ENCODE measurements at places on chromosomes 13 and 19.

- H3K27ac ChIP-seq = no peak overlapping the region
- no peaks in the 10 kb centered on the region for H3K27me3 ChIP-seq
- H3K36me3 ChIP-seq = peaks cover 9% of the 10 kb centered on the region
- H3K4me1 ChIP-seq = no peaks in the 10 kb centered on the region
- no peak for DNase-seq
These were observed 95.0 kb downstream of the CDK8 start for GRCh38 chr13:26348966-26349365.

DNA sequence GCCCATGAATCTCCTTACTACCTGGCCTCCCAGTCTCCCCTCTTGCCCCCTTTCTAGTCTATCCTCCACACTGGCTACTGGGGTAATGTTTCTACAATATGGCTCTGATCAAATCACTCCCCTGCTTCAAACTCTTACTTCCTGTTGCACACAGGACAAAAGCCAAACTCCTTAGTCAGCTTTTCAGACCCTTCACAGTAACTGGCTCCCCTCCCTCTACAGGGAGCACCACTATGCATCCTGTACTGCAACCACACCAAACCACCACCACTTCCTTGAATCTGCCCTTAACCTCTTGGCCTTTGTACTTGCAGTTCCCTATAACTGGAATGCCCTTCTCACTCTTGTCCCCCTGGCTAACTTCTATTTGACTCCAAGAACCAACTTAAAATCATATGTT is 32.2 kb downstream of the DEDD2 start:
- no peaks in the 10 kb centered on the region for H3K27me3 ChIP-seq
- no peak overlapping the region for H3K4me3 ChIP-seq
- no peak for DNase-seq
- H3K36me3 ChIP-seq = no peaks in the 10 kb centered on the region

DNA sequence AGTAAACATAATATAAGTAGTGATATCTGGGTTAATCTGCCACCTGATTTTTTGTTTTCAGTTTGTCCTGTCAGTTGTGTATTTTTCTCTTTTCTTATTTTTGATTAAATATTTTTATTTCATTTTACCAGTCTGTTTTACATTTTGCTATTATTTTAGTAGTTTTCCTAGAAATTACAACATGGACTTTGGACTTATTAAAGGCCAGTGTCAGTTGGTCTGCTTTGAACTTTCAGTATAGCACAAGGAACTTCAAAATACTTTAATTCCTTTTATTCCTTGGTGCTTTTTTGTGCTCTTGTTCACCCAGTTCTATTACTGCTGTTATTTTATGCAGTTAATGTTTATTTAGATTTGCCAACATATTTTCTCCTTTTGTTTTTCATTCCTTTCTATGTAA is 149.6 kb downstream of the PDS5B start:
- H3K4me3 ChIP-seq = peak overlapping the region; percentile 28
- no peaks in the 10 kb centered on the region for H3K36me3 ChIP-seq
- H3K27ac ChIP-seq = peak overlapping the region; percentile 77
- DNase-seq = no peak
- peaks cover 28% of the 10 kb centered on the region for H3K4me1 ChIP-seq

GRCh38 chr19:38375098-38375493 is 725 bp downstream of the PSMD8 start:
- peak overlapping the region; percentile 93 for H3K27ac ChIP-seq
- peak overlapping the region; percentile 96 for H3K4me3 ChIP-seq
- peaks cover 13% of the 10 kb centered on the region for H3K36me3 ChIP-seq
- no peaks in the 10 kb centered on the region for H3K27me3 ChIP-seq

Data from naive thymus-derived CD4-positive, alpha-beta T cell (primary cell).